Activated CD4-positive, alpha-beta T cell treated with anti-CD3 and anti-CD28 coated beads, Interleukin-2, amount 10 ng/mL, durations not matched to agents 7 days and 5 days (primary cell): ENCODE measurements at places on chromosomes 1 and 21. TPM values are rescaled to one million over a fixed set of nuclear protein-coding genes. Genes with fewer than 3 reads are reported as not detected.

GRCh38 chr1:53593758-53594380 is 134.7 kb downstream of the DMRTB1 start:
- no peaks in the 10 kb centered on the region for H3K27me3 ChIP-seq
- DNase-seq, result no peak
- H3K27ac ChIP-seq, result no peak overlapping the region
- no peaks in the 10 kb centered on the region for H3K36me3 ChIP-seq
- no peaks in the 10 kb centered on the region for H3K4me1 ChIP-seq
- H3K4me3 ChIP-seq, result no peak overlapping the region

DNA sequence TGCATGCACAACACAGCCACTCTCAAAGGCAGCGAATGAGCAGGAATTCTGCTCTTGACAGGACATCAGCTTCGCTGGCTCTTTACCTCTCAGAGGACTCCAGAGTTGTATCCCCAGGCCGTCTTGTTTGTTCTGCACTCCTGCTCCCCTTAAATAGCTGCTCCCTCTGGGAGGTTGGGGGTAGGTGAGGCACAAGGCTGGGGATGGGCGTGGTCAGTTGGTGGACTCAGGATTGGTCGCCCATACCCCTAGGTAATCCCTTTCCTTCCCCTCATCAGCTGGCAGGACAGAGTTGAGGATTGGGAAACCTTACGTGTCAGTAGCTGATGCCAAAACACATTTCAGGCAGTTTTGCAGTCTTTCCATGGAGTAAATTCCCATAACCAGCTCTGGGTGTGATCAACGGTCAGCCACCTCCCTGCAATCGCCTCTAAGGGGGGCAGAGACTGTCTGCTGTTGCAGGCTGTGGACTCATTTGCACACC is at the start of gene PLA2G2A:
Gene PLA2G2A, minus strand, starts transcription at position 125 of the 484 bp plus-strand sequence. CDS start 845 bp downstream, outside the sequence.
- no peaks in the 10 kb centered on the region for H3K36me3 ChIP-seq
- no peak within 1 kb of the TSS for H3K4me3 ChIP-seq
- peaks cover 18% of the 10 kb centered on the region for H3K27me3 ChIP-seq

- H3K36me3 ChIP-seq, result peaks cover 51% of the 10 kb centered on the region
- no peaks in the 10 kb centered on the region for H3K4me1 ChIP-seq
- DNase-seq, result no peak
- H3K27ac ChIP-seq, result no peak overlapping the region
Measured at GRCh38 chr1:225794954-225795353, 15.0 kb upstream of the EPHX1 start.

- H3K4me1 ChIP-seq, result no peaks in the 10 kb centered on the region
- H3K27me3 ChIP-seq, result peaks cover 3% of the 10 kb centered on the region
- H3K27ac ChIP-seq, result no peak overlapping the region
- DNase-seq, result no peak
- no peak overlapping the region for H3K4me3 ChIP-seq
Measured at GRCh38 chr1:61372944-61373343, 290.6 kb downstream of the NFIA start.

GRCh38 chr21:45386728-45387371 is 18.1 kb upstream of the COL18A1 start:
- H3K27me3 ChIP-seq, result no peaks in the 10 kb centered on the region
- H3K36me3 ChIP-seq, result no peaks in the 10 kb centered on the region
- no peaks in the 10 kb centered on the region for H3K4me1 ChIP-seq
- no peak for DNase-seq
- no peak overlapping the region for H3K27ac ChIP-seq

- no peaks in the 10 kb centered on the region for H3K4me1 ChIP-seq
- no peaks in the 10 kb centered on the region for H3K36me3 ChIP-seq
- no peak overlapping the region for H3K4me3 ChIP-seq
- H3K27ac ChIP-seq, result no peak overlapping the region
- H3K27me3 ChIP-seq, result peaks cover 2% of the 10 kb centered on the region
Measured at GRCh38 chr1:243956450-243956849, 94.6 kb upstream of the ZBTB18 start.

GRCh38 chr21:41149199-41149598 is 18.8 kb upstream of the BACE2 start:
- peak overlapping the region; percentile 57 for H3K27ac ChIP-seq
- H3K4me1 ChIP-seq, result no peaks in the 10 kb centered on the region
- H3K4me3 ChIP-seq, result no peak overlapping the region
- no peaks in the 10 kb centered on the region for H3K36me3 ChIP-seq
- peaks cover 1% of the 10 kb centered on the region for H3K27me3 ChIP-seq
- DNase-seq, result no peak

DNA sequence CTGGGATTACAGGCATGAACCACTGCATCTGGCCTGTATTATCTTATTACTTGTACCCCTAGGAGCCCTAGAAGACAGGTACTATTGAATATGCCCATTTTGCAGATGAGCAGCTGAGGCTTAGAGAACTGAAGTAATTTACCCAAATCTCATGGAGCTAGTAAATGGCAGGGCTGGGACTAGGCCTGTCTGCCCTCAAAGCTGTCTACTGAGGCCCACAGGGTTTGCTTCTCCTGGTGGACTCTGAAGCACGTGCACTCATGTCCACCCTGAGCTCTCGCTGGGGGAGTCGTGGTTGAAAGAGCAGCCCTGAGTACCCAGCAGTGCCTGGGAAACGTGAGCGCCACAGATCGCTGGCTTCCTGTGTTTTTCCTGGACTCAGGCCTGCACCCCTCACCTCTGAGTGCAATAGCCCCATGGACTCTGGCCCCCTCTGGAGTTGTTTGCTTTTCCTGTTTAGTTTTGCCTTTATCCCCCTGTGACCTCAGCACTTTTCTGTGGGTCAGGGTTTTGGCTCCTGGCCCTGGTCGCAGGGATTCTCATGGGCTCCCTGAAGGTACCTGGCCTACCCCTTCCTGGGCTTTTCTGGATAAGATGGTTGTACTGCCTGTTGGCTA is 52.4 kb downstream of the ARHGEF10L start:
- H3K27ac ChIP-seq, result no peak overlapping the region
- DNase-seq, result no peak
- H3K4me1 ChIP-seq, result no peaks in the 10 kb centered on the region
- H3K36me3 ChIP-seq, result no peaks in the 10 kb centered on the region
- no peaks in the 10 kb centered on the region for H3K27me3 ChIP-seq

- no peaks in the 10 kb centered on the region for H3K4me1 ChIP-seq
- H3K27ac ChIP-seq, result no peak overlapping the region
- H3K36me3 ChIP-seq, result no peaks in the 10 kb centered on the region
- H3K4me3 ChIP-seq, result no peak overlapping the region
Measured at GRCh38 chr21:46077674-46078101, 20.2 kb upstream of the COL6A2 start.

The KCNA3 gene
- total RNA-seq, result 73.3 TPM

The HSD3B1 gene
- total RNA-seq, result not detected

The OR2T2 gene
- not detected for total RNA-seq

The CAMK1G gene
- total RNA-seq, result not detected
